SK-N-MC (cell line): ENCODE measurements at places on chromosomes 1 and 21.

DNA sequence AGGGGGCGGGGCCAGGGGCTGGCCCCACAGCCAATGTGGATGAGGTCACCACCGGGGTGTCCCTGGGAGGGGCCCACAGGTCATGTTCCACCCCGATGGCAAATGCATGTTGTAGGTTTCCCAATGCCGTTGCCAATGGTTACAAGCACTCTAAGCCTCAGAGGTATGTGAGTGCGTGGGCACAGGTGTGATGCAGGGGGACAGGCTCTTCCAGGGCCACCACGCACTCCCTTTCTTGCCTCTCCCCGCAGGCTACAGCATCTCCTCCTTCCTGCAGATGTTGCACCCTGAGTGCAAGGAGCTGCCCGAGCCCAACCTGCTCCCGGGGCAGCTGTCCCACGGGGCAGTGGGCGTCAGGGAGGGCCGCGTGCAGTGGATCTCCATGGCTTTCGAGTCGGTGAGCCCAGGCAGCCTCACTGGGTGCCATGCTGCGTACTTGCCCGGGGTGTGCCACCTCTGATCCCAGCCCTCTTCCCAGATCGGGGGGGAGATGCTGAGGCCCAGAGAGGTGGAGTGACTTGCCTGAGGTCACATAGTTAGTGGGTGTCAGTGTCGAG, 52.4 kb downstream of the DISP3 start:
- no peak for DNase-seq

- no peak for DNase-seq
Measured at GRCh38 chr1:109025694-109026093, 16.2 kb downstream of the WDR47 start.

- DNase-seq = no peak
Measured at GRCh38 chr1:62299426-62300200, 19.6 kb downstream of the KANK4 start.

- DNase-seq = no peak
Measured at GRCh38 chr1:10225573-10225972, 15.2 kb downstream of the KIF1B start.

GRCh38 chr1:30697571-30698376, 25.6 kb downstream of the MATN1 start:
- no peak for DNase-seq

DNA sequence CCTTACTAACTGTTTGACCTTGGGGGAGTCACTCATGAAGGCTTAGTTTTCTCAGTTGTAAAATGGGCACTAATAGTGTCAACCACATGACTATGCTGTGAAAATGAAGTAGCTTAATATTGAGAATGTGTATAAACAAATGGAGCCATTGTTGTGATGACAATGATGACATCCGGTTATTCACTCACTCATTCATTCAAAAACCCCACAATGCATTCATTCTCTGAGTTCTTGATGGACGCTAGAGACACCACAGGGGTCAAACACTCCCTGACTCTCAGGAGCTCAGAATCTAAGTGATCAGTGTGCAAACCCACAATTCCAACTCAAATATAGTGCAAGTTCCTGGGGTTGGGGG, 138.9 kb downstream of the FOXD2 start:
- no peak for DNase-seq

GRCh38 chr1:147837964-147838292, 64.7 kb upstream of the GJA8 start:
- no peak for DNase-seq

- no peak for DNase-seq
Measured at GRCh38 chr1:33036051-33036525, 595 bp downstream of the AK2 start.
